Myometrial cell (primary cell): ENCODE measurements at places on chromosomes 12 and 14. TPM values are rescaled to one million over a fixed set of nuclear protein-coding genes. Genes with fewer than 3 reads are reported as not detected.

Gene PLEKHD1
- not detected in 2 replicates for total RNA-seq

Gene POU6F1
- total RNA-seq, result 3.0 and 11.0 TPM in 2 replicates

Gene SYNJ2BP
- 9.8 and 18.8 TPM in 2 replicates for total RNA-seq

Gene PLEKHG7
- not detected in 2 replicates for total RNA-seq

Gene PHETA1
- 13.3 and 32.1 TPM in 2 replicates for total RNA-seq

Gene C12orf50
- total RNA-seq, result not detected in 2 replicates

Gene DTX1
- not detected in 2 replicates for total RNA-seq
